T-helper 2 cell (primary cell): ENCODE measurements at places on chromosomes 4 and X.

DNA sequence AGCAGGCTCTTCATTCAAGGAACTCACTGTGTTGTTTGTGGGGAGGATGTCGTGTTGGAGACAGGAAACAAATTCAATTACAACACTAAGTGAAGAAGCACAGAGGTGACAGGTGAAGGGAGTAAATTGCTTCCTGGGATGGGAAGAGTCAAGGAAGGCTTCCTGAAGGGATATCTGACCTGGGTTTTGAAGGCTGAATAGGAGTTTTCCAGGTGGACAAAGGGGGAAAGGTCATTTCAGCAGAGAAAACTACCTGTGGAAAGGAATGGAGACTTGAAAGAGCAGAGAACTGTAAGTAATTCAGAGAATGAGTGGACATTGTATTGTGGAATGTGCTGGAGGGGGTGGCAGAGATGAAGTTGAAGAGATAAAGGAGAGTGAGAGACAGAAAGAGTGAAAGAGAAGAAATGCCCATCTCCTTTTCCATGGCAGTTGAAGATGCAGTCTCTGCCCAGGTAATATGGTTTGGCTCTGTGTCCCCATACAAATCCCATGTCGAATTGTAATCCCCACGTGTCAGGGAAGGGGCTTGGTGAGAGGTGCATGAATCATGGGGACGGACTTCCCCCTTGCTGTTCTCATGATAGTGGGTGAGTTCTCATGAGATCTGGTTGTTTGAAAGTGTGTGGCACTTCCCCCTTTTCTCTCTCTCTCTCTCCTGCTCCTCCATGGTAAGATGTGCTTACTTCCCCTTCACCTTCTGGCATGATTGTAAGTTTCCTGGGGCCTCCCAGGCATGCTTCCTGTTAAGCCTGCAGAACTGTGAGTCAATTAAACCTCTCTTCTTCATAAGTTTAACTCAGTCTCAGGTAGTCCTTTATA is 205.7 kb upstream of the BCOR start:
- no peak for DNase-seq

- no peak for DNase-seq
Measured at GRCh38 chr4:108619372-108620100, 840 bp upstream of the RPL34 start.

DNA sequence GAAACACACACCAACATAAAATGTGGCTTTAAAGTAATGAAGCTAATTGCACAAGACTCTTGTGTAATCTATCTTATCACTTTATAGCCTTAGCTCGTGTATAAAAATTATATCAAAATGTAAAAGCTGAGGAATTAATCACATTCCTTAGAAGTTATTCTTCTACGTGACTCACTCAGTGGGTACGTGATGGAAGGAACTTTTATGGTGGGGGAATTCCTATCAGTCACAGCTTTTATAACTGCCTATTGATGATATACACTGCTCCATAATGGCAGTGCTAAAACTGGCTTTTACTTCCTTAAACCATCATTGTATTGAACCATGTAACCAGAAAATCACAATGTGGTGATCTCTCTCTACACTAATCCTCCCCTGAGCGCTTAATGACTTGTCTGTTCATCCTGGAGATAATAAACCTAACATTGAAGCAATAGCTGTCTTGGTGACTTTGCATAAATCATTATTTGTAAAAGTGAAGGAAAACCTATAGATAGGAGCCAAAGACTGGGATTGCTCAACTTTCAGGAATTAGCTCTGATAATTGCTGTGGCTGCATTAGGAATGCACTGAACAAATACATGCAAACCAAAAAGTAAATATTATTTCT is 276.7 kb downstream of the GBA3 start:
- DNase-seq, result no peak

- no peak for DNase-seq
Measured at GRCh38 chr4:76016393-76016792, 6.9 kb downstream of the CXCL10 start.

GRCh38 chr4:6607368-6608055 is 32.5 kb downstream of the MAN2B2 start:
- DNase-seq, result no peak

GRCh38 chrX:19673375-19674040 is 158.2 kb upstream of the MAP3K15 start:
- no peak for DNase-seq

DNA sequence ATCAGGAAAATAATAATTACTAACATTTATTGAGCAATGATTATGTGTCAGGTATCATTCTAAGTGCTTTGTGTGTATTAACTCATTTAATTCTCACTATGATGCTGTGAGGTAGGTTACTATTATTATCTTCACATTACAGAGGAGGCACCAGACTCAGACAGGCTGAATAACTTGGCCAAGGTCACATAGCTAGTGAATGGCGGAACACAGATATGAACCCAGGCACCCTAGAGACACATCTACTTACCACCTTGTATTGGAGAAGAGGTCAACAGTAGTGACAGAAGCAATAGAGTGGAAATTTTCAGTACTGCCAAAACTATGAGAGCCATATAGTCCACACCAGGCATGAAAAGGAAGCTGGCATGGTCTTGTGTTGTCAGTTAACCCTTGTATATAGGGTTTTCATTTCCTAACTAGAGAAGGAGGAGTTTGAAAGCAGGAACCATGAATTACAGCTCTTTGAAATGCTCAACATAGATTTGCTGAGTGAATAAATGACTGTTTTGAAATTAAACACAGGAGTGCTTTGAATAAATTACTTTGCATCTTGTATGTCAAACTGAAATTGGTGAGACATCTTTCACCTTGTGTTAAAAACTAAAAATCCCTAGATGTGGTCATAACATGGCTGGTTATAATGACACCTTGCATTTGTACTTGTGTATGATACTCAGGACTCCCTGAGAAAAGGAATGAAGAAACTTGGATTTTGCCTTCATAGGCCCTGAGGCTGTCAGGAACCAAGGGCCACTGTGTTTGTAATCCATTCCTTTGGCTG is 71.8 kb downstream of the RTL9 start:
- DNase-seq, result no peak

- peak; percentile 21 for DNase-seq
Measured at GRCh38 chr4:139656614-139657486, 8.8 kb upstream of the MGST2 start.

GRCh38 chr4:1459081-1459721 is 53.0 kb upstream of the NKX1-1 start:
- DNase-seq, result no peak

- DNase-seq, result no peak
Measured at GRCh38 chrX:29787656-29788055, 427.7 kb upstream of the MAGEB2 start.

DNA sequence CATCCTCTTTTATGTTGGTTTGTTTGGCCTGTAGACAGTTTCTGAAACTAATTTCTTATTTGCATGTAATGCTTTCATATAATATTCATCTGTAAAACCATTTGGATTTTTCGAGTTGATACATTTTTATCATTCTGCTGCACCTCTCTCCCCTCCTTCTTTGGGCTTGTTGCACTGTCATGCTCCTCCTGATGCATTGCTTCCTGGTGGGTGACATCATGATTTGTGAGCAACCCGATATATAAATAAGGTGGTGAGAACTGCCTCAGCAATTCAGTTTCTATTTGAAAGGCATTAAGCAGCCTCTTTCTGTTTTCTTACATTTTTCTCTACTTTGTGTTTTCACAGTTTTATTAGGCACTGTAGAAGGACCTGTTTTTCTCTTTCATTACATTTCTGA is 515.7 kb downstream of the RPA4 start:
- DNase-seq, result no peak

- no peak for DNase-seq
Measured at GRCh38 chr4:6002492-6002833, 15.8 kb downstream of the C4orf50 start.

DNA sequence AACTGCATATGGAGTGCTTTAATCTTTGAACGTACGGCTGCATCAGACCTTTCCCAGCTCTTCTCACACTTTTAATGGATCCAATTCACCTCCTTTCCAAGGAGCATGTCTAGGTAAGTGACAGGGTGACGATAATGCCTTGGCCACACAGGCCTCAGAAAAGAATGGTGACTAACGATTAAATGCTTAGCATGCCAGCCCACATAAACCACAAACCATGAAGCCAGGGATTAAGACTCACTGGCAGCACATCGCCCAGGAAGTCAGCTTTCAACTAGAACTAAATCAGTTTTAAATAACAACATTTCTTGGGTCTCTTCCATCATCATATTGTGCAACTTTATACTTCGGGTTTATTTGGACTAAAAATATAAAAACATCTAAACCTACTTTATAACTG is 28.7 kb downstream of the INPP4B start:
- no peak for DNase-seq

GRCh38 chrX:84362184-84362838 is 139.9 kb downstream of the HDX start:
- DNase-seq, result no peak

DNA sequence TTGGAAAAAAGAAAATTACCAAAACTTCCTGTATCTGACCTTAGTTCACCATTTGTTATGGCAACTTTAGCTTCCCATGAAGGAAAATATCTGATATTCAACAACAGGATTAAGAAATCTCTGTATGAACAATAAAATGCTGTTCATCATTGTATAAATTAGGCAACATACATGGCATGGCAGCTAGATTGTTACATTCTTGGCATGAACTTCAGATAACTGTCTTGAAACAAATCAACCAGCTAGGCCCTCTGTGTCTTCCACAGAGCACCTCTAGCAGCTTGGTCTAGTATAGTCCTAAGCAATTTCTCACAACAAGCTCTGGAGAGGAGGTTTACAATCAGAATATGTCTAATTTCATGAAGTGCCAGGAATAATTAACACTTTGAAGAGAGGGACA is 105.4 kb upstream of the PCDH7 start:
- no peak for DNase-seq

DNA sequence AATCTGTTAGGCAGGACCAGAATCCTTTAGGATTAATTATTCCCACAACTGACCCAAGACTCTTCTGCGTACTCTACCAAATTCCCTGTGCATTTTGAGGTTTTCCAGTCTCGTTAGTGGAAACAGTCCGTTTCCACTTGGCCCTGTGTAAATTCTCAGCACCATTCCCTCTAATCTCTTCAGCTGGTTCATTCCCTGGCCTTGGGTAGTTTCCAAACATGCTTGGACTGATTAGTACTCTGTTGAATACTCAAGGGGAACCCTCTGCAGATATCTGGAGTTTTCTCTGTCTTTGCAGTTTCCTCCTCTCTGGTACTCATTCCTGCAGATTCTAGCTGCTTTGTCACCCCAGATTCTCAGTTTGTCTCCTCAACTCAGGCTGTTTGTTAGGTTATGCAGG is 80.4 kb downstream of the ZFX start:
- no peak for DNase-seq

DNA sequence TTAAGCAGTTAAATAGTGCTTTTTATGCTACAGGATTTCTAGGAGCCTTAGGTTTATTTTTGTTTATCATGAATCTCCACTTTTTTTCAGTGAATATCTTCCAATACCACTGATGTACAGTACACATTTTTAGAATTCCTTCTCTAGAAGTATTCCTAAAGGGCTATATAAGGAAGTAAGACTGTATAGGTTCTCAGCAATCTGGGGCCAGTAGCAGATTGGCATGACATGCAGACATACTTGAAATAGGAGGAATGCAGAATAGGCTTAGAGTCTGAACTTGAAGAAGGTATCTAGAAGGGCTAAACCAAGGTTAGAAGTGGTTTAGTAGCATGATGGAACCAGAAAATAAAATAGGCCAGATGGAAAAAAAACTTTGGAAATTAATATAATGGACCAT is 29.8 kb downstream of the HEPH start:
- no peak for DNase-seq

DNA sequence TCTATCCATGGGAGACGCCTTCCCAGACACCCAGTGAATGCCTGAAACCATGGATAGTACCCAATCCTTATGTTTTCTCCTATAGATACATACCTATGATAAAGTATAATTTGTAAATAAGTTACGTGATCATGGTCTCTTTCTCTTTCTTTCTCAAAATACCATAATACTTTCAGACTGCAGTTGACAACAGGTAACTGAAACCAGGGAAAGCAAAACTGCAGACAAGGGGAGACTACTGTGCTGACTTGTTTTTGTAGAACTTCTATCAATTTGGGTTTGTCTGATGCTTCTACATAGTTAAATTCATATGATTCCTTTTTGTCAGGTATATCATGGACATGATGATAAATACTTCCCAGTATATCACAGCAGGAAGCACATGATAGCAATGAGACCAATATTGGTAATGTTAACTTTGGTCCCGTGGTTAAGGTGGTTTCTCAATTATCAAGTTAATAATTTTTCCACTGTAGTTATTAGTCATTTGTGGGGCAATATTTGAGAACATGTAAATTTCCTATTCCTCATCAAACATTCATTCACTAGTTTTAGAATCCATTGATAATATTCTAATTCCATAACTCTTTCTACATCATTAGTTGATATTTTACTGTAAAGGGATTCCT is 298.0 kb upstream of the TET2 start:
- no peak for DNase-seq

GRCh38 chr4:126265888-126266287 is 951.1 kb downstream of the FAT4 start:
- DNase-seq, result no peak

- no peak for DNase-seq
Measured at GRCh38 chr4:81982846-81983540, 390.8 kb downstream of the HNRNPD start.

- DNase-seq, result no peak
Measured at GRCh38 chr4:56052481-56052880, 103.7 kb downstream of the CEP135 start.

GRCh38 chrX:42619068-42619467 is 158.9 kb downstream of the PPP1R2C start:
- no peak for DNase-seq

- DNase-seq, result no peak
Measured at GRCh38 chr4:143763587-143763986, 63.1 kb upstream of the FREM3 start.

GRCh38 chrX:2552621-2553201 is 51.9 kb upstream of the DHRSX start:
- no peak for DNase-seq

- DNase-seq, result no peak
Measured at GRCh38 chr4:53132132-53132891, 233.5 kb downstream of the SCFD2 start.

GRCh38 chrX:29242856-29243255 is 655.6 kb downstream of the IL1RAPL1 start:
- no peak for DNase-seq

DNA sequence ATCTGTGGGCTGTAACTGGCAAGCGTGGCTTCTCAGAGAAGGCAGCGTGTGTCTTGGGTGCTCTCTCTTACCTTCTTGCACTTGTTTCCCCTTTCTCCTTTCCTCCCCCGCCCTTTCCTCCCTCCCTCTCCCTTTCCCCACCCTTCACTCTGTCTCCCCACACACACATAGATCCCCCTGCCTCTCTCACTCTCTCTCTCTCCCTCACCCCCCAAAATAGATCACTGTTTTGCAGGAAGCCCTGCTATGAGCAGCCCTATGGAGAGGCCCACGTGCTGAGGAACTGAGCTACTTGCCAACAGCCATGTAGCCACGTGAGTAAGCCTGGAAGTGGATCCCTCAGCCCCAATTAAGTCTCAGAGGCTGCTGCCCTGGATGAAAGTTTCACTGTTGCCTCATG is 4.3 kb upstream of the PNMA6E start:
- no peak for DNase-seq

GRCh38 chr4:144734522-144734921 is 88.6 kb downstream of the HHIP start:
- no peak for DNase-seq

GRCh38 chr4:71006203-71006907 is 12.9 kb downstream of the DCK start:
- peak; percentile 59 for DNase-seq

- DNase-seq, result peak; percentile 44
Measured at GRCh38 chr4:51831133-51831532, 11.8 kb upstream of the DCUN1D4 start.
